Lung (tissue), 17 donors: ENCODE measurements at places on chromosomes 16 and 17.

- peak; percentile 94 for DNase-seq
Observed at GRCh38 chr16:74186561-74186971, 110.0 kb upstream of the PSMD7 start.

- no peak for DNase-seq
Observed at GRCh38 chr16:90083139-90083538, 6.0 kb upstream of the PRDM7 start.

GRCh38 chr16:57925310-57925709 lies 45.6 kb downstream of the CNGB1 start:
- DNase-seq: no peak

GRCh38 chr16:55189682-55190636 lies 134.0 kb upstream of the IRX6 start:
- DNase-seq: no peak

GRCh38 chr17:50482516-50482915 lies 3.9 kb downstream of the RSAD1 start:
- DNase-seq: peak; percentile 85

GRCh38 chr17:76199469-76199868 lies 40.8 kb downstream of the RNF157 start:
- DNase-seq: no peak

DNA sequence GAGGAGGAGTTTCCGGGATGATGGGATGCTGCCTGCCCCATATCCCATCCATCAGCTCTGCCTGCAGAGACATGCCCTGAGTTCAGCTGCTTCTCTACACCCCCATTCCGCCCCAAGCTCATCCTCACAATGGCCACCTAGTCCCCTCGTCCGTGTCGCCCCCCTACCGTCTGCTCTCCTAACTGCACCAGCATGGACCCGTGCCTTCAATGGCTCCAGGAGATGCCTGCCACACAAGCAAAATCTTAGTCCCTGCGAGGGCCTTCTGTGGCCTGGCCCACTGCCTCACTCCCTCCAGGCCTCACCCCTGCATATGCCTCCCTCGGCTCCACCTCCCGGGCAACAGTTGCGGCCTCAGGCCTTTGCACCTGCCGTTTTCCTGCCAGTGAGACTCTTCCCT lies 1.8 kb upstream of the TELO2 start:
- no peak for DNase-seq

GRCh38 chr17:45428931-45429338 lies 3.7 kb downstream of the ARHGAP27 start:
- DNase-seq: no peak

- no peak for DNase-seq
Observed at GRCh38 chr16:5480431-5481195, 383.0 kb upstream of the EEF2KMT start.

GRCh38 chr16:81449241-81449640 lies 4.6 kb downstream of the CMIP start:
- no peak for DNase-seq

DNA sequence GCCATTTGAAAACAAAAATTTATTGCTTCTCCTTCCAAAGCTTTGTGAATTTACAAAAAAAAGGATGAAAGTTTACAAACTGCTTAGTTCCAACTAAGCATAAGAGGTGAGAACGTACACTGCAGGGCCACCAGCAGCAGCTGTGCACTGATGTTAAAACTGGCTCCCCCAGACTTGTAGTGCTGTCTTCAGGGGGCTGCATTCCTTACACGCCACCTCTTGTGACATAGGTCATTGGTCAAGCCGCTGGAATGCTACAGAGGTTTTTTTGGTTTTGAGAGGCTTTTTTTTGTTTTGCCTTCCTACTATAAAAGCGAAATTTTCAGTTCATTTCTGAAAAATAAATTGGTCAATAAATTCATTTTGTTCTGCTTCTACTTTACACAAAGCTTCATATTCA lies 6.9 kb downstream of the IFT20 start:
- DNase-seq: peak; percentile 25

- DNase-seq: no peak
Observed at GRCh38 chr17:79005063-79005861, 4.3 kb downstream of the CANT1 start.

DNA sequence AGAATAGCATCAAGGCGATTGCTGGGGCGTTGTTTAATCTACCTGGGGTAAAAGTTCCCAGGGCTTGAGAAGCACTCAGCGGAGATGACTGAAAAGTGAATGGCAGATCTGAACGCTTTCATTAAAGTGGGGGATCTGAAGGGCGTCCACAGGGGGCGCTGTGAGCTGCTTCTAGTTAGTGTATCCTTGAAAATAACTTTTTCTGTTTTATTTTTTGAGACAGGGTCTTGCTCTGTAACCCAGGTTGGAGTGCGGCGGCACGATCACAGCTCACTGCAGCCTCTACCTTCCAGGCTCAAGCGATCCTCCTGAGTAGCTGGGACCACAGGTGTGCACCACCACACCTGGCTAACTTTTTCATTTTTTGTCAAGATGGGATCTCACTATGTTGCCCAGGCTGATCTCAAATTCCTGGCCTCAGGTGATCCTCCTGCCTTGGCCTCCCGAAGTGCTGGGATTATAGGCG lies 360.4 kb downstream of the SEC14L1 start:
- no peak for DNase-seq

- DNase-seq: no peak
Observed at GRCh38 chr17:3895354-3895753, 2.5 kb upstream of the CAMKK1 start.

DNA sequence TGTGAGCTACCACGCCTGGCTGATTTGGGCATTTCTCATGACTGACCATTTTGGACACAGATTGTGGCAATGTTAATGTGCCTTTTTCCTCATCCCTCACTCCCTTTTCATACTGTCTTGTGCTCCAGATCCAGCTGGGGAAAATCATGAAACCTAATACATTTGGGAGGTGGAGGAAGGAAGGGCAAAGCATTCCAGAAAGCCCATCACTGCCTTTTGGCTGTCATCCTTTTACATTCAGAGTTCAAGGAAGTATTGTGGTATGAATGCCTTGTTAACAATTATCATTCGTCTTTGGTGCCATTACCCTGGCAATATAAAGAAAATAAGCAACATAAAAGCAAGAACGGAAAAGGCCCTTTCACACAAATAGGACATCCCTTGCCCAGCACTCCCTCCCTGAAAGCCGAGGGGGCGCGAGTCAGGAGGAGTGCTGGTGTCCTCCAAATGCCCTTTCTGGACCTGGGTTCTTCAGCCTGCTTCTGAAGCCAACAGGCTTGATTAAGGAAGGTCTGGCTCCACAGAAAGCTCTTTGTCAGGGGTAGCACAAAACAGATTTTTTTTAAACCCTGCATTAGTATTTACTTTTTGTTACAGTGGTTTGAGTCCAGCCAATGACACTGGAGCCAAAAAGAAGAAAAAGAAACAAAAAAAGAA lies 20.1 kb downstream of the NMT1 start:
- no peak for DNase-seq

DNA sequence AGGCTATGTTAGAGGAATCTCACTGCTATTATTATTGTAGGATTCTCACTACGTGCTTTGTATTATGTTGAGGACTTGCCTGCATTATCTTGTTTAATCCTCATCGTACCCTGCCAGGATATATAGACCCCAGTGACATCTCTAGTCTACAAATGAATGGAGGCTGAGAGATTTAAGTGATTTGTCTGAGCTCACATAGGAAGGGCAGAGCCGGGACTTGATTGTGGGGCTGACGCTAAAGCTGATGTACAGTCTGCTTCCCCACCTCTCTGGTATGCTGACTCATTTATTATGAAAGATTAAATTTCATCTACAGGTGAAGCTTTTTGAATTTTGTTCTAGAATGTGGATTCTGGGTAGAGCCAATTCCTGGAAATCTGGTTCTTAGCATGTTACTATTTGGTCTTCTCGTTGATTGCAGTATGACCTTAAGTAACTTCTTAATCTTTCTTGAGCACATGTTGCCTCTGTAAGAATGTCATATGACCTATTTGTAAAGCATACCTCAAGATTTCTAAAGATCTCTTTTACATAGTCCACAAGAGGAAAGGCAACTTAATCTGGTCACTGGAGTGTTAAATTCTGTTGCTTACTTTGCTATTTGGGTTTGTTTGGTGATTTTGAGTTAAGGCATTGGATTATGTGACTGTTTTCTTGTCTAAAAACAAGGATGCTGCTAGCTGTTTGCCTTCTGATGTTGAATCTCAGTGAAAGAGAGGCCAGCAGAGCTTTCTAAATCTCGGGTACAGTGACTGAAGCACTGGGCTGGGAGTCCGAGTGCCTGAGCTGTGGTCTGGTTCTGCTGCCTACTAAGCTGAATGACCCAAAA lies 12.4 kb downstream of the METTL9 start:
- DNase-seq: no peak

DNA sequence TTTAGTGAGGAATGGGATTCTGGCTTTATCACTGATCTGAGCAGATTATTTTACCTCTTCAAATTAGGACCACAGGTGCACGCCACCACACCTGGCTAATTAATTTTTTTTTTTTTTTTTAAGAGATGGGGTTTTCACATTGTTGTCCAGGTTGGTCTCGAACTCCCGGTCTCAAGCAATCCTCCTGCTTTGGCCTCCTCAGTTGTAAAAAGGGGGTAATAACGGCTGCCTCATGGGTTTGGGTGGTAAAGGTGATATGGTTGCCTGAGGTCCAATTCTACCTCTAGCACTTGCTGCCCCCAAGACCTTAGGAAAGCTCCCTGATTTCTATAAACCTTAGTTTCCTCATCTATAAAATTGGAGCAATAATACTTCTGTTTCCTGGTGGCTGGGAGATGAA lies 130.7 kb upstream of the HS3ST2 start:
- no peak for DNase-seq

- no peak for DNase-seq
Observed at GRCh38 chr17:30568117-30568430, 90.9 kb downstream of the GOSR1 start.

- DNase-seq: no peak
Observed at GRCh38 chr16:58417600-58417999, 25.3 kb downstream of the GINS3 start.

GRCh38 chr16:15518381-15519351 lies 84.3 kb downstream of the BMERB1 start:
- DNase-seq: peak; percentile 76

- no peak for DNase-seq
Observed at GRCh38 chr17:68461122-68461539, 3.8 kb upstream of the WIPI1 start.

DNA sequence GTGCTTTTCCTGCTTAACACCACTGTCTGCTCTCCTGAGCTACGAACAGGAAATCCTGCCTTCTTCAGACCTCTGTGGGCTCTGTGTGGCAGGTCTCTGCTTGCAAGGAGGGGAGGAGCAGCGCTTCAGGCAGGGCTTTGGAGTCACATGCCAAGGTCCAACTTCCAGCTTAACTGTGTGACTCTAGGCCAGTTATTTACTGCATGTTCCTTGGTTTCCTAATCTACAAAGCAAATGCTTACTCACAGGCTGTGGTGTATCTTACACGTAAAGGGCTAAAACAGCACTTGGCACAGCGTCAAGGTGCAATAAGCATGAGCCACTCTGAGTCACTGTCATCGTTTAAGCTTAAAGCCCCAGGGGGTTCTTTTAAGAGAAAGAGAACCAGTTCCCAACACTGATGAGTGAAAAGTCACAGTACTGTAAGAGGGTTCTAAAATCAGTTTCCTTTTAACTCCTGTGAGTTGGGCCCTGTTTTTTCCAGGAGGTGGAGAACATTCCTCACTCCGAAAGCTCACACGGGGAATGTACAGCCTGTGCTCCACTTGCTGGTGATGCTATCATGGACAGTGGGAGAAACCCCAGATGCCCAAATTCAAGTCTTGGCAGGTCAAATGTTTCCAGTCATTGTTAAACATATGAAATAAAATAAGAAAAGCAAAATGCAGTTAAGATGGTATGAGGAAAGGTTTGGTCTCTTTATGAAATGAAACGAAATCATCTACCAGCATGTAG lies 54.1 kb upstream of the BCAR1 start:
- peak; percentile 87 for DNase-seq

GRCh38 chr17:70655176-70655958 lies 486.0 kb downstream of the KCNJ2 start:
- no peak for DNase-seq

GRCh38 chr17:8894673-8895578 lies 27.5 kb upstream of the PIK3R6 start:
- DNase-seq: peak; percentile 81

GRCh38 chr17:40150276-40150675 lies 9.9 kb downstream of the CASC3 start:
- DNase-seq: no peak

- DNase-seq: peak; percentile 78
Observed at GRCh38 chr17:65278050-65278819, 141.1 kb downstream of the RGS9 start.

- DNase-seq: no peak
Observed at GRCh38 chr16:58413359-58413758, 21.1 kb downstream of the GINS3 start.

DNA sequence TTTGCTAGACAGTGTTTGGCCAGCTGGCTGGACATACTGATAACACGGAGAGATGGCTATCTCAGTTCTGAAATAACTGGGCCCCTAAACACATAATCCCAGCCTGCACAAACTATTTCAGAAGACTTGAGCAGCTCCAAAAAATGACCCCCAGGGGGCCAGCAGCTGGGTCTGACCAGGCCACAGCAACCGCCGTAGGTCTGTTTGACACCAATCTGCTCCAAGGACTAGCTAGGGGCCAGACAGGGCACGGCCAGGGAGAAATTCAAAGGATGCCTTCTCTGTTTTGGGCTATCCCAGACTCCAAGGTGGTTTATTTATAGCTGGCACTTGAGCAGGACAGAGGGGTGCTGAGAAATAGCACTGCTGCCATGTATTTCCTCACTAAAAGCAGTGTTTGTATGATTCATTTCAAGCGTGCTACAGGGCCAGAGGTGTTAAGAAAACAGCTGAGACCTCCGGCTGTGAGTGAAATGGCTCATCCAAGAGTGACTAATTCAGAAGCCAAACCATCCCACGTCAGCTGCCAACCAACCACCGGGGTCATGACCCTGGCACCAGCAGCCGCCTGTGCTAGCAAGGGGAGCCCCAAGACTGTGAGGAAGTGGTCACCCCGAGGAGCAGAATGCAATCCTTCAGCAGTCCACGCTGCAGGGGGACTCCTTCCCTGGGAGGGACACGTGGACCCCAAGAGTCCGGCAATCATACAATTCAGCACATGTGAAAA lies 5.7 kb downstream of the GGA2 start:
- DNase-seq: no peak

GRCh38 chr16:86946396-86946795 lies 368.0 kb downstream of the FOXL1 start:
- DNase-seq: no peak

- DNase-seq: no peak
Observed at GRCh38 chr16:75099738-75100602, 16.6 kb downstream of the LDHD start.
